Dorsolateral prefrontal cortex (tissue), 122 donors: ENCODE measurements at places on chromosomes 1 and 21.

GRCh38 chr1:221991221-221991620, 249.3 kb upstream of the DUSP10 start:
- DNase-seq, result no peak

DNA sequence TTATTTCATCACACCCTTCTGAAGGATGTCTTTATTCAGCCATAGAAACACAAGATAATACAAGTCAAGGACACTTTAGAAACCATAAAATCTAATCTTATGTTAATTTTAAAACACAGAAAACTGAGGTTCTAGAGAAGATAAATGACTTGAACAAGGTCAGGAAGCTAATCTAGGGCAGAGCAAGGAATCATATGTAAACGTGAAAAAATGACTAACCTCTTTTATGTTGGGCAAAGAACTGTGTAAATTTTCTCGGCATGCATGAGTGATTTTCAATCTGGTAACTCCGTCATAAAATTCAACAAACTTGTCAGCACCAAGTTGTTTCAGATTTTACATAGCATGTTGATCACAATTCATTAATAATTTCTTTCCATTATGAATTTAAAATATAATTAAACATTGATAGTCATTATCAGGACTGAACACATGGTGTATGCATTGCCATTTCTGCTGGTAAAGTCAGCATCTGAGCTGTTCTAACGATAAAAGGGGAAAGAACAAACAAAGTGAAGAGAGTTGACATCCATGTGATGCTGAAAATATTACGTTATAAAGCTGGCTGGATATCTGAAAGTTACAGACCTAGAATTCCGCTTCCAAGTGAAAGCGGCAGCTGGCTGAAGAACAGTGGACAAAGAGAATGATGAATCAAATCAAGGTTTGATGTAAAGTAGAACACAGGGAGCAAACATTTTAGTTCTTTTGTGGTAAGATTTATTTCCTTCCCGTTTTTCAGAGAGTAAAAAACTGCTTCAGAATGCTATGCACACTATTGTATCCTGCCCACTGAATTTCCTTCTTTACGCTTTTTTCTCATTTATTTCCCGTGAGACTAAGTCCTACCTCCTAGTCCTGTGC, 1037.4 kb upstream of the TMPRSS15 start:
- DNase-seq, result no peak

DNA sequence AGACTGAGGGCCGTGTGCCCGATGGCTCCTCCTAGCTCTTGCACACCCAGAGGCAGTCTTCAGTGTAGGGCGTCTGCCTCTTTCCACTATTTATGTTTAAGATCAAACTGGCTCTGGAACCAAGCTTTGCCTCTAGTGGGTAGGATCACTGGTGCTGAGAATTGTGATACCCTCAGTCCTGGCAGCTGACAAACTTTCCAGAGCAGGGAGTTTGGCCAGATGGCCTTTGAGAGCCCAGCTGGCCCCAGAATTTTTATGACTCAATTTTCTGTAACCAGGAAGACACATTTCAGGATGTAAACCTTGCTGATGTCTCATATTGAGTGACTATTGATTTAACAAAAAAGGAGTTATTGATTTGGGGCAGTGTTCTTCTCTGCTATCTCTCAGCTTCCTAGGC, 6.7 kb downstream of the COQ8A start:
- DNase-seq, result no peak

DNA sequence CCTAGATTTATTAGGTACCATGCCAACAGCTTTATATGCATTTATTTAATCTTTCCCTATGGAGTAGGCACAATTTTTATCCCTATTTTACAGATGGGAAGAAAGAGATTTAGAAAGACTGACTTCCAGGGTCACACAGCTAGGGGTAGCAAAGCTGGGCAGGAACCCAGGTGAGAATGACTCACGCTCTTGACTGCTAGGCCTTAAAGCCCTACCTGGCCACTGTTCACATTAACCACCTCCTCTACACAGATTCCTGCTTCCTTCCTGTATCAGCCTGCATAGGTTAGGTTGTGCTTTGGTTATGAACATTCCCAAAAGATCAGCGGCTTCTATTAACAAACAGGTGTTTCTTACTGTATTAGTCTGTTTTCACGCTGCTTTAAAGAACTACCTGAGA, 53.2 kb downstream of the DNAJC6 start:
- DNase-seq, result no peak

- DNase-seq, result no peak
Measured at GRCh38 chr21:26013970-26014369, 156.6 kb downstream of the APP start.

DNA sequence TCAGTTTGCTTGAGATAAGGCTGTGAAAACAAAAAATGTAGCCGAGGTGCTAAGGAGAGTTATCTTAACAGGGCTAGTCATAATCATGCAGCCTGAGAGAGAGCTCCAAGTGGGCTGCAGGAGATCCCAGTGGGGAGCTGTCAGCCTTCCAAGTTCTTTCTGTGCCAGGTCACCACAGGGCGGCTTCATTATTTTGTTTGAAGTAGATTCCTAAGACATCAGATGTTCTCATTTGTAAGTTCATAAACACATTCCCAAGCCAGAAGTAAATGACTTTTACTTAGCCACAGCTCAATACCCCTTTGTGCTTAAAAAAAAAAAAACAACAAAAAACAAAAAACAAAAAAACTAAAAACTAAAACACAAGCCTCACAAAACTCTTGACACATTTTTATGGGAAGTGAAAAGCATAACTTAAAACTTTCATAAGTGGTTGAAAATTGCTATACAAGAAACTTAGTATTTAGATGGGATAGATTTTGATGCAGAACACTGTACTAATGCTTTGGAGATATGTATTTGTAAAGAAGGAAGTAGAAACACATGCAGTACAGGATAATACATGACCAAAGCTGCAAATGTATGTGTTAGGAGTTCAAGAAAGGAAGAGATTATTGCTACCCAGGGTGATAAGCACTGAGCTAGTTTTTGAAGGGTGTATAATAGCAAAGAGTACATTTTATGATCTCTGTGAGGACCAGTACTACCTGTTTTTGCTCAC, 8.6 kb downstream of the CDC14A start:
- DNase-seq, result no peak

GRCh38 chr1:94383966-94384408, 34.2 kb upstream of the ABCD3 start:
- DNase-seq, result no peak

- no peak for DNase-seq
Measured at GRCh38 chr1:91201176-91201575, 179.3 kb upstream of the ZNF644 start.

DNA sequence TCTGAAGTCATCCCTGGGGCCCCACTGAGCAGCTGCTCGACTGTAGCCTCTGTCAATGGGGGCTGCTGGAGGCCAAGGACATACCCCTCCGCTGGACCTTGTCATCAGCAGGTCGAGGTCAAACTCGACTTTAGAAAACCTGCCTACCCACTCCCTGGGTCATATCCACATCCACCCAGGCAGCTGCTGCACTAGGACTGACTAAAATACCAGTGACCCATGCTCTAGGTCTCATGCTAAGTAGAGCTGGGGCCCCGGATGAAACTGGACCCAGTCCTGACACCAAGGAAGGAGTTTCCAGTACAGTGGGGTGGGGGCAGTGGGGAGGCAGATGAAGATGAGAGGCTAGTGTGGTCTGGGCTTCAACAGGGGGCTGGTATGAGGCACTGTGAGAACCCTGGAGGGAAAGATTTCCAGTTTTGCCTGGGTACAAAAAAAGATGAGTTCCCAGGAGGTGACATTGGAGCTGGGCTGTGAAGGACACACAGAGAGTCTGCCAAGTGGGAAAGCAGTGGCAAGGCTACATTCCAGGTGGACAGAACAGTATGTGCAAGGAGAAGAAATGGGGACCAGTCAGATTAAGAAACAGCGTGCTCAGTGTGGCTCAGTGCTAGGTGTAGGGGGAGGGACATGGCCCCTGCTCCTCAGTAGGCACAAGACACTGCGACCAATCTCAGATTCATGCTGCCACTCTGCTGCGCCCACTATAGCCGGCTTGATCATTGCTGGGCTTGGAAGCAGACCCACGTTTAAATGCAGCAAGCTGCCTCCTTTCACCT, 12.4 kb downstream of the SLC2A1 start:
- no peak for DNase-seq

GRCh38 chr1:184541537-184542152, 154.8 kb downstream of the C1orf21 start:
- DNase-seq, result no peak

GRCh38 chr1:23867542-23867894, 572 bp downstream of the FUCA1 start:
- DNase-seq, result no peak

DNA sequence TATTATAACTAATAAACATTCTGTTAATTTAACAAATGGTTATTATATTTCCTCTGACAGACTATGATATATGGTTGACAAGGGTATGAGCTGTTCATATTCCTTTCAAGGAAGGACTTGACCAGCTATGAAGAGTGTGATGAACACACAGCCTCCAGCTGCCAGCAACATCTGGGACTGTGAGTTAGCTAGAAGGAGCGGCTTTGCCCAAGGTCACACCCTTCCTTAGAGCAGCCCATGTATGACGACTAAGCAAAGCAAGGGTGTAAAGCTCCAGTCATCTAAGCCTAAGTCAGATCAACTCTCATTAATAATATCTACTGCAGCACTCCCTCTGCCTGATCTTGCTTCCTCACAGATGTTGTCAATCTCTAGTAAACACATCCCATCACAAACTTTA, 355.4 kb downstream of the PLPP3 start:
- DNase-seq, result no peak

GRCh38 chr1:57024855-57025254, 59.0 kb upstream of the C8B start:
- peak; percentile 56 for DNase-seq

GRCh38 chr21:36744560-36745231, 45.8 kb downstream of the SIM2 start:
- DNase-seq, result no peak

- no peak for DNase-seq
Measured at GRCh38 chr1:218895064-218895587, 278.6 kb upstream of the LYPLAL1 start.

GRCh38 chr21:46391773-46392172, 66.9 kb upstream of the DIP2A start:
- DNase-seq, result no peak

GRCh38 chr1:63435161-63435560, 67.7 kb downstream of the ALG6 start:
- DNase-seq, result no peak

GRCh38 chr1:172270605-172271004, 149.9 kb upstream of the C1orf105 start:
- DNase-seq, result no peak

DNA sequence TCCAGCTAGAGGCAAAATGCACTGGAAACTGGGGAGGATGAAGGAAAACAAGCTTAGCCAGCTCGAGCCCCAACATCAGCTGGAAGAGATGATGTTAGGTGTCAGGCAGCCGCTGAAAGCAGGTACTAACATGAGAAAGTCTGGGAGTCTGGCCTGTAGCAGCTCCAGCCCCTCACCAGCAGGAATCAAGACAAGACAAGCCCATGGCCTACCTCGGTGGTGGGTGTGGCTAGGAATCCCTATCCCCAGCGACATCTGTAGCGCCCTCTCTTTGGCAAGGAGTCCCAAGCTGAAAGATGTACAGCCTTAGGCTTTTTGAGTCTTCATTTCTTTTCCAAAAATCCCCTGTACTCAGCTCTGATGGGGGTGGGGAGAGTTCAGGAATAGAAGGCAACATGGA, 2.6 kb downstream of the DLGAP3 start:
- DNase-seq, result no peak

DNA sequence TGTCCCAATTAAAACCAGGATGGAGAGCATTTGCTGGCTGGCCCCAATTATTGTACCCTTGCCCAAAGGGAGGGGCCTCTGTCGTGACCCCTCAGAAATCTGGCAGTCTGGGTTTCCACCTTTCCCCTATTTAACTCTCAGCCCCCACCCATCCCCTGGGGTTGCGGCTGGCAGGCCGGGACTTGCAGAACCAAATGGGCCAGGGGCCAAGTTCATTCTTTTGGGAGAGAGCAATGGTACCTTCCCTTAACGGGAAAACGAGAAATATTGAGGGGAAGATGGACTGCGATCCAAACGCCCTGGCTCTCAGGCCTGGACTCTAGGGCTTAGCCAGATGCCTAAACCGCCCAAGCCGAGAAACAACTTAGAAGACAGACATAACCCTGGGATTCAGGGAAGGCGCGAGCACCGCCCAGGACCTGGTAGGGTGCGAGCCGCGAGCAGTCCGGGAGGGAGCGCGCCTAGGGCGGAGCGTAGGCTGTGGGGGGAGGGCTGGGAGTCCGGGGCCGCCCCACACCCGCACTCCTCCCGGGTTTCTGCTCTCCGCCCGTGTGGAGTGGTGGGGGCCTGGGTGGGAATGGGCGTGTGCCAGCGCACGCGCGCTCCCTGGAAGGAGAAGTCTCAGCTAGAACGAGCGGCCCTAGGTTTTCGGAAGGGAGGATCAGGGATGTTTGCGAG, at the start of gene SLC27A3:
Gene SLC27A3 (plus strand): TSS at position 628 of the 678 bp plus-strand sequence. CDS start 91 bp downstream, outside the sequence.
- peak; percentile 68 for DNase-seq

GRCh38 chr1:38344716-38345115, 298.1 kb upstream of the POU3F1 start:
- no peak for DNase-seq

DNA sequence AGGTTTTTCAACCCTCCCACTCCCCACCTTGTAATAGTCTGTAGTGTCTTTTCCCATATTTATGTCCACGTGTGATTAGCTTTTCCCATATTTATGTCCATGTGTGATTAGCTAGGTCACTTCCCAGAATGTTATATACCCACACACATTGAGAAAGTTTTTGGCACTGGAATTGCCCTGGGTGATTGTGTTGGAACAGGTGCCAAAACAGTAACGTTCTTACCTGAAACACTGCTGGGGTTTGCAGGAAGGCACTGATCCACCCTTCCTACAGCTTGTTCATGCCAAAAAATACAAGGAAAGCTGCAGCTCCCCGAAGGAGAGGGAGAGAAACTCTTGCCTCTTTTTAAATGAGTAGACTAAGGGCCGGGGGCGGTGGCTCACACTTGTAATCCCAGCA, 68.0 kb upstream of the CXADR start:
- DNase-seq, result no peak

DNA sequence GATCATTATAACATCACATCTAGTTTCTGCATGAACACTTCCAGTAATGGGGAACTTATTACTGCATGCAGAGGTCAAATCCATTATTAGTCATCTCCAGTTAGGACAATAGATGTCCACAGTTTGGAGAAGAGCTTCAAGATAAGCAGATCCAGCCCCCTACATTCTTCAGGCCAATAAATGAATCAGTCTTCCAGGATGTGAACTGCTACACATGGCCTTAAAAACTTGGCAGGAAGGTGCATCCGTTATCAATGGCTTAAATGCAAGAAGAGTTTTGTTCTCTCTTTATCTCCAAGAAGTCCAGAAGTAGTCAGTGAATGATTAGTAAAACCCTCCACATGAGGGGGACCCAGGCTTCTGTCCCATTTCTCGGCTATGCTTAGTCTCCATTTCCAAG, 70.8 kb downstream of the DMRTA2 start:
- no peak for DNase-seq

GRCh38 chr1:192696082-192696481, 60.1 kb downstream of the RGS13 start:
- DNase-seq, result no peak

GRCh38 chr21:25689226-25689625, 45.5 kb downstream of the ATP5PF start:
- no peak for DNase-seq

GRCh38 chr1:27253596-27253995, 19.2 kb downstream of the WDTC1 start:
- no peak for DNase-seq

- no peak for DNase-seq
Measured at GRCh38 chr1:42937141-42937696, 21.4 kb downstream of the SLC2A1 start.

- no peak for DNase-seq
Measured at GRCh38 chr1:108113496-108113895, 86.6 kb downstream of the SLC25A24 start.

- no peak for DNase-seq
Measured at GRCh38 chr1:207131163-207131562, 27.1 kb downstream of the C4BPA start.

GRCh38 chr1:17186216-17186909, 18.6 kb upstream of the PADI1 start:
- DNase-seq, result no peak
